ENCODE measurements at places on chromosomes 7 and 10. TPM values are rescaled to one million over a fixed set of nuclear protein-coding genes. Genes with fewer than 3 reads are reported as not detected.
A peak's percentile ranks its signal among the peaks of the same experiment; 100 is the strongest.

GRCh38 chr7:115232041-115232440 is 310.1 kb downstream of the MDFIC start:
- H3K27me3 ChIP-seq, result no peaks in the 10 kb centered on the region
- H3K36me3 ChIP-seq, result no peaks in the 10 kb centered on the region
- DNase-seq, result no peak
- H3K4me1 ChIP-seq, result no peaks in the 10 kb centered on the region
- H3K4me3 ChIP-seq, result no peak overlapping the region

DNA sequence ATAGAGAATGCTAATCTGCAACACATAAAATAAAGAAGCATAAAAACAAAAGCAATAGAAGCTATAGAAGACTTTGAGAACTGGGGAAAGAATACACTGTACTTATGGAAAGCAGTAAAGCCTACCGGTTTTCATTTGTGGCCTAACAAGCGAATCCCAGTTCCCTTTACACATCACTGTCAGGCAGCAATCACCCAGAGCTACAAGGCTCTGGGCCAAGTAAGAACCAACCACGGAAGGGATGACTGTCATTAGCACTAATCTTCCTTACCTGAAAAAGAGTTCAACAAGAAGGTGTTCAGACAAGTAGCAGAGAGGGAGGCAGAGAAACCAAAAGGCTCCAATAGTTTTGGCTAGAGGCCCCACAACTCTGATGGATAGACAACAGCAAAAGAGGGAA is 15.0 kb downstream of the CCDC6 start:
- H3K27ac ChIP-seq, result peak overlapping the region; percentile 34
- DNase-seq, result no peak
- peaks cover 92% of the 10 kb centered on the region for H3K4me1 ChIP-seq
- no peaks in the 10 kb centered on the region for H3K27me3 ChIP-seq
- peaks cover 6% of the 10 kb centered on the region for H3K36me3 ChIP-seq

GRCh38 chr7:90938371-90938770 is 325.9 kb upstream of the FZD1 start:
- no peak for DNase-seq
- no peak overlapping the region for H3K4me3 ChIP-seq
- H3K27me3 ChIP-seq, result no peaks in the 10 kb centered on the region
- no peaks in the 10 kb centered on the region for H3K36me3 ChIP-seq
- no peak overlapping the region for H3K27ac ChIP-seq

- DNase-seq, result no peak
- no peaks in the 10 kb centered on the region for H3K27me3 ChIP-seq
- no peak overlapping the region for H3K27ac ChIP-seq
- H3K4me1 ChIP-seq, result peaks cover 7% of the 10 kb centered on the region
Measured at GRCh38 chr10:97650726-97651125, 10.3 kb downstream of the PI4K2A start.

GRCh38 chr10:92239151-92239599 is 51.7 kb downstream of the CPEB3 start:
- H3K27ac ChIP-seq, result peak overlapping the region; percentile 98
- peak overlapping the region; percentile 93 for H3K4me3 ChIP-seq
- H3K36me3 ChIP-seq, result no peaks in the 10 kb centered on the region
- peaks cover 65% of the 10 kb centered on the region for H3K4me1 ChIP-seq
- H3K27me3 ChIP-seq, result no peaks in the 10 kb centered on the region

DNA sequence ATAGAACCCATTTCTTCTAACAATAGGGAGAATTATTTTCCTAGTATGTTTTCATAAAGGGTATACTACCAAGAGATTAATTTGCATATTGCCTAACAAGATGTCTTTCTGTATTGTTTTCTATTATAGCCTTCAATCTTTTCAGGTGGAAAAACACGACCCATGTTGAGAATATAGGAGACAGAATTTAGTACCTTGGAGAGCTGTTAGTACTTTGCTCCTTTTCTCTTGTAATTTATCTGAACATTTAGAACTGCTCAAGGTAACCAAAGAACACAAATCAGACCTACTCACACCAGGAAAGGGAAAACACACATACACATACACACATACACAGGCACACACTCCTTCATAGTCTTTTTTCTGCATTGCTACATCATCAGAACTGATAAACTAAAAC is 7.8 kb upstream of the TRDMT1 start:
- H3K27ac ChIP-seq, result no peak overlapping the region
- no peak overlapping the region for H3K4me3 ChIP-seq
- no peaks in the 10 kb centered on the region for H3K4me1 ChIP-seq

Gene ACSM6
- total RNA-seq, result not detected

Gene AMPH
- total RNA-seq, result not detected

Gene ETV1
- total RNA-seq, result not detected

Gene ZNF853
- total RNA-seq, result not detected

Gene RAPGEF5
- 81.6 TPM for total RNA-seq
